ENCODE measurements at places on chromosomes 13 and 19.
A peak's percentile ranks its signal among the peaks of the same experiment; 100 is the strongest.

- DNase-seq, result no peak
These were observed 46.0 kb downstream of the PDCD5 start for GRCh38 chr19:32626969-32627368.

GRCh38 chr13:83450591-83450990 lies 431.7 kb downstream of the SLITRK1 start:
- no peak for DNase-seq

- no peak for DNase-seq
These were observed 2.7 kb downstream of the LILRA4 start for GRCh38 chr19:54335979-54336892.

GRCh38 chr13:94617389-94618000 lies 15.8 kb downstream of the GPR180 start:
- DNase-seq, result peak; percentile 48

DNA sequence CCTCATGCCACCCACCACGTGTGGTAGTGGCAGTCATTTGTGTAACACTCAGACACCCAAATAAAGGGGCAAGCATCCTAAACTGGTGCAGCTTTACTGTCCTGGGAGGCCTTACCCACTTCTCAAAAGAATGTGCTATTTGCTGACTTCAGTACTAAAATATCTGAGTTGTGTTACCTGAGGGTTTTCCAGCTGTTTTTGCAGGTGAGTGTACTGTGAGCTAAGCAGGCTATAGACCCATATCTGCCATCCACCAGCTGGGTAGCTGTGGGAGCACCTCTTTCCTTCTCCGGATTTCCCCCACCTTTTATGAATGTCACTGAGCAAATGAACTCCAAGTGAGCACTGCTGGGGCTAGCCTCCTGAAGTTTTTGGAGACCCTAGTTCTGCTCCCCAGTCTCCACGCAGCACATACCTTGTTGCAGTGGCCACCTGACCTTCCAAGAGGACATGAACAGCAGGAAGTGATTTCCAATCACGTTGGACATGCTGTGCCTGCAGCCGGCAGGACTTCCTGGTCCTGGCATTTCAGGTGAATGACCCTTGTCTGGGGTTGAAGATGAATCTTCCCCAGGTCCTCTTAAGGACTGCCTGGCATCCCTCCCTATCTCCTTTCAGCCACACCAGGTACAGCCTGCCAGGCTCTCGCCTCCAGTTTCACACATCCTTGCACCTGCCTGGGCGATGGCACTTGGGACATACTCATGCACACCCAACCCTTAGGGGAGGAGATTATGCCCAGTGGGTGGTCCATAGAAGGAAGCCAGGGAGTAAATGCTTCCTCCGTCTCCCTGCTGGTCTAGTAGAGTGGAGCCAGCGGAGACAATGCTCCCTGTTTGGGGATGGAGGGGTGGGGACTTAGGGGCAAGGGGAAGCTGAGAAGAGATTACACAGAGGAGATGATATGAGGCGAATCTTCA lies 109.5 kb upstream of the SPATA13 start:
- DNase-seq, result no peak

GRCh38 chr13:22325761-22326160 lies 654.9 kb downstream of the FGF9 start:
- DNase-seq, result no peak

DNA sequence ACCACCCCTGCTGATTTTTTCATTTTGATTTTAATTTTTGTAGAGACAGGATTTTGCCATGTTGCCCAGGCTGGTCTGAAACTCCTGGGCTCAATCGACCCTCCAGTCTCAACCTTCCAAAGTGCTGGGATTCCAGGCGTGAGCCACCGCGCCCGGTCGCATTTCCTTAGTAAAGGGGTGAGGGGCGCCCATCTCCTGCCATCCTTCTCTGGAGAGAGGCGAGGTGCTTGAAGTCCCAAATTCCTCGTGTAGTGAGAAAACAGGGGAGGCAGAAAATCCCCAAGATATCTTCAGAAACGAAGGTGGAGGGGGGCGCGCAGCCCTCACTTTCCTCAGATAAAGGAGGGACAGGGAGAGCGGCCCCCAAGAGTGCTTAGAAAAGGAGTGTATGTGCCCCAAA lies 21.0 kb upstream of the GATAD2A start:
- DNase-seq, result no peak

- no peak for DNase-seq
These were observed at the start of gene CYP4F2 for GRCh38 chr19:15897738-15898276. CYP4F2 (minus strand) TSS chr19:15898074; CDS start chr19:15897611, 463 bp downstream.

DNA sequence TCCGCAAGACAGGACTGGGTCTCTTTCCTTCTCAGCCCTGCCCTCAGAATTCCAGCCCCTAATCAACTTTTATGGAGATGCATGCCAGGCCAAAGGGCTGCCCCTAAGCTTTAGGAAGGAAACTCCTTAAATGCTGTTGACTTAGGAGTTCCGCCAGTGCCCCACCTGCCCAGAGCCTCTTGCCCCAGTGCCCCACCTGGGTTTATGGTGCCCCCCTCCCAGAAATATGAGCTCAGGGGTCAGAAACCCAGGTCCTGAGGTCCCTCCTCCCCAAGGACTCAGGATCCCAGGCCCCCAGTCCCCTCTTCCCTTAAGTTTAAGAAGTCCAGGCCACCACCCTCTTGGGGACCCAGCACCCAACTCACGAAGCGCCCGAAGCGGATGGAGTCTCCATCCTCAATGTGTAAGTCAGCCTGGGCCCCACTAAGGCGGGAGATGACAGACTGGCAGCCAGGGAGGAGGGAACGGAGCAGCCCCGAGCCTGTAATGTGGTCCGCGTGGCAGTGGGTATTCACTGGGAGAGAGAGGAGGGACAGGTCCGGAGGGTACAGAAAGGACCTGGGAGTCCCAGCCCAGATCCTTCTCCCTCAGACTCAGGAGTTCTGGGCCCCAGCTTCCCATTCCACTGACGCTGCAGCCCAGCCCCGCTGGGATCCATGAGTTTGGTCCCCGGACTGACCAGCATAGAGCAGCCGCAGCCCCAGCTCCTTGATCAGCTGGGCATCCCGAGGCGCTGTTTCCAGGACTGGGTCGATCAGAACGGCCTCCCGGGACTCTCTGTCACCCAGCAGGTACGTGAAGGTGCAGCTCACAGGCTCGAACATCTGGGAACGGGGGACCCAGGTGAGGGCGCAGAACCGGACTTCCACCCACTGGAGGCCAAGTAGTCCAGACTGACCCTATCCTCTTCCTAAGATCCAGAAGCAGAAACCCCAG lies 897 bp downstream of the ETHE1 start:
- DNase-seq, result no peak

- no peak for DNase-seq
These were observed 136.8 kb downstream of the MIPEP start for GRCh38 chr13:23752111-23753001.

- no peak for DNase-seq
These were observed 659 bp upstream of the PAFAH1B3 start for GRCh38 chr19:42303101-42303464.

DNA sequence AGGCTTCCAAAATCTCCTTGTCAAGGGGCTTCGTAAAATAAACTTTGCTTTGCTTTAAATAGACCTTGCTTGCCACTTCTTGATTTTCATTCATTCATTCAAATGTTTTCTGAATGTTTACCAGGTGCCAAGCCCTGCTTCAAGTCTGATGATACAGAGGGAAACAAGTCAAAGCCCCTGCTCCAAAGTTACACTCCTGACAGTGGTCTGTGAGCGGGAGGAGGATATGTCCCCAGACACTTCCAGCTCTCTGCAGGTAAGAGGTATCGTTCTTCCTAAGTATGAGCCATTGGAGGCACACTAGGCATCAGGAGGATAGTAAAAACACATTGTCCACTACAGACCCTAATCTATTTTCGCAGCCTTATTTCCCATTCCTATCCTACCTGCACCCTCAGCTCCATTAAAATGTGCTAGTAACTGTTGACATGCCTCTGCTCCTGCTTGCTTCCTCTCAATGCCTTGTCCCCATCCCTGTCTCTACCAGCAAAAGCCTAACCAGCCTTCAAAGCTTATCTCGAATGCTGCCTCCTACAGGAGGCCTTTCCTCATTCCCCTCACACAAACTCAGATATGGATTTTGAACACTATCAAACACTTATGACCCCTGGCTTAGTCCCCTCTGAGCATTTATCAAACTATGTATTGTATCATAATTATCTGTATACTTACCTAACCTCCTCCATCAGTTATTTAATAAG lies 6.2 kb upstream of the WBP4 start:
- no peak for DNase-seq

- DNase-seq, result no peak
These were observed 34.0 kb upstream of the ZNF573 start for GRCh38 chr19:37813340-37813739.

DNA sequence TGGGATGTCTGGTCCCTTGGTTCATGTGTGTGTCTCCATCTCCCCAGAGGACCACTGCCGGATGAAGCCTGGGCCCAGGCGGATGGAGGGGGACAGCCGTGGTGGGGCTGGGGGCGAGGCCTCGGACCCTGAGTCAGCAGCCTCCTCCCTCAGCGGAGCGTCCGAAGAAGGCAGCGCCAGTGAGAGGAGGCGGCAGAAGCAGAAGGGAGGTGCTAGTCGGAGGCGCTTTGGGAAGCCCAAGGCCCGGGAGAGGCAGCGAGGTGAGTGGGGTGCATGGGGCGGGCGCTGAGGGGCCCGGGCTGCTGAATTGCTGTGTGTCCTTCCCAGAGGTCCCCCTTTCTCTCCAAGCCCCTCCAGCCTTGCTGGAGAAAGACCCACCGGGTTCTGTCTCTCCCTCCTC lies 3.2 kb downstream of the CCDC106 start:
- no peak for DNase-seq
